ENCODE measurements at places on chromosomes 5 and 9.

DNA sequence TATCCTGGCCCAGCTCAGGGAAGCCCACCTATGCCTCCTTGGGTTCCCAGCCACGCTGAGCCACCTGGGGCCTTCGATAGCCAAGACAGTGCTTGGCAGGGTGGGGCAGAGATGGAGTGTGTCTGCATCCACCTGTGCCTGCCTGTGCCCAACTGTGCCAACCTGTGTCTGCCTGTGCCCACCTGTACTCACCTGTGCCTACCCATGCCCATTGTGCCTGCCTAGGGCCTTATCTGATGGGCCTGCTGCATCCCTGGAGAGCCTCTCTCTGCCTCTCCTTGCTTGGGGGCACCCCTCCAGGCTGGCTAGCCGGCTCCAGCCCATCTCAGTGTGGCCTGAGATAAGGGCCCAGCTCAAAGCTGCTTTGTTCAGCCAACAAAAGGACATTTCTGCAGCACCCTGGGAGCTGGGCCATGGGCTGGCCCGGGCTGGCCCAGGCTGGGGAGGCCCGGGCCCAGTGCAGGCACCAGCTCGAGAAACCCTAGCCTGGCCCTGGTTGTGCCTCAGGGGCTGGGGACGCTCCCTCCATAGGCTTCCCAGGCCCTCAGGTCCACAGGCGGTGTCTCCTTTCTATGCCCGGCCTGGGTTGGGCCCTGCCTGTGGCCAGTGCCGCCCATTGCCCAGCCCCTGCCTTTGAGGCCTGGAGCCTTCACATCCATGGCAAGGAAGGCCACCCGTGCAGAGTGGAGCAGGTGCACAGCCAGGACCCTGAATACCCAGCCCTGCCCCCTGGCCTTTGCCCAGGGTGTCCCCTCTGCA lies 37.3 kb upstream of the NOTCH1 start:
- DNase-seq: no peak

DNA sequence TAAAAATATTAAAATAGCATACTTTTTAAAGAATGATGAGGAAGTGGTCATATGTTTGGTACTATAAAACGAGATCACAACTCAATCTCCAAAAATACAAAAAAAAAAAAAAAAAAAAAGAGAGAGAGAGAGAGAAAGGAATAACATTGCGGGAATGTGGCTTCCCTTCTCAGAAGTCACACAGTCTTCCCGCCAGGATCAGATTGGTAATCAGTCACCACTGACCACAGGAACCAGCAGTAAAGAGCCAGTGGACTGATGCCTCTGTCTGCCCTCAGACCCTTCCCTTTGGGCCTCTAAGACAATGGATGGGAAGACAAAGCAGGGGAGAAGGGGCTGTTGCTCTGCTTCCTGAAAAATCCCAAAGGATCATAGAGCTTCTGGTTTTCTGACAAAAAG lies 104.9 kb downstream of the KLHL3 start:
- no peak for DNase-seq

DNA sequence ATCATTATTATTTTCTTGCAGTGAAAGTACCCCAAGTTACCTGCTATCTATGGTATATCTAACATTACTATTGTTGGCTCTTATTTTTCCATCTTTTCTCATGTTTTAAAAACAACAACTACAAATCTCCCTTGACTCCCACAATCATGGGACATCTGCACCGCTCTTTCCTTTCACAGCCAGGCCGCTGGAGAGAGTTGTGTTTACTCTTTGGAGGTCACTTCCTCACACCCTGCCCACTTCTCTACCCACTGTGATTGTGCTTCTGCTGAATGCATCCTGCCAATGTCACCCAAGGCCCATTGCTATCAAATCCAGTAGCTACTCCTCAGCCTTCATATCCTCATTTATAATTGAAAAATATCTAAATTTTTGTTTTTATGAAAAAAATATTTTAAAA lies 29.7 kb downstream of the SLC28A3 start:
- no peak for DNase-seq

DNA sequence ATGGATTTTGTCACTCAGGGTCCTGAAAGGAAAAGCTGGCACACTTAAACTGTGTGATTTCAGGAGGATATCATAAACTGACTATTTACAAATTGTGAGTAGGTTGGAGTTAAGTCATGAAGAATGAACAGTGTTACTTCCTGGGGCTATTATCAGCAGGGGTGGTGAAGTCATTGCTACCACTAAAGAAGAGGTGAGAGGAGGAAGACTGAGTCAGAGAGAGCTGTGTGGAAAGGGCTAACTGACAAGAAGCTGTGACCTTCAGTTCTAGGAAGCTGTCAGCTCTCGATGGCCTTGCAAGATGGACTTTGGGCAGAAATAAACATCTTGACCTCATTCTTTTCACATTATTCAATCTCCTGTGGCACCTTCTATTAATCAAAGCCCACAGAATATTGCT lies 72.3 kb upstream of the STARD4 start:
- peak; percentile 37 for DNase-seq

DNA sequence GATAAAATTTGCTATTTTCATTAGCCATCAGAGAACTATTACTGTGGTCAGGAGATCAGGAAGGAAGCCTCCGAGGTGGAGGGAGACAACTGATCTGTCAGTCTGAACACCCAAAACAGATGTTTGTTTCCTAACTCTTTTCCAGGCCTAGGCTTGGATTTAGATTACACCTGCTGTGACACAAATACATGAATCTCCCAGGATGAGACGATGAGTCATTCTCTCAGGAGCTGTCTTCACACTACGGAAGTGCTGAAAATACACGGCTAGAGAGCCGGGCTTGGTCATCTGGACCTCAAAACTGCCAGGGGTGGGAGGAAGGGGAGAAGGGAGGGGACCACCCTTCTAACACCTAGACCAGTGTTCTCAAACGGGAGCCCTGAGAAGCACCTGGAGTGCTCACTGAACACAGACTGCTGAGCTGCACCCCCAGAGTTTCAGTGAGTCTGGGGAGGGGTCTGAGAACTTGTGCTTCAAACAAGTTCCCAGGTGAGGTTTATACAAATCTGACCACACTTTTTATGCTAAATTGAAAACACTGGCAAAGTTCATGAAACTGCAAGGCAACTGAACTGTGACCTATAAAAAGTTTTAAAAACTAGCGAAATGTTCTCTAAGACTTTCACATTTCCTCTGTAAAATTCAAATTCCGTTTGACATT lies 80.3 kb upstream of the EQTN start:
- no peak for DNase-seq

DNA sequence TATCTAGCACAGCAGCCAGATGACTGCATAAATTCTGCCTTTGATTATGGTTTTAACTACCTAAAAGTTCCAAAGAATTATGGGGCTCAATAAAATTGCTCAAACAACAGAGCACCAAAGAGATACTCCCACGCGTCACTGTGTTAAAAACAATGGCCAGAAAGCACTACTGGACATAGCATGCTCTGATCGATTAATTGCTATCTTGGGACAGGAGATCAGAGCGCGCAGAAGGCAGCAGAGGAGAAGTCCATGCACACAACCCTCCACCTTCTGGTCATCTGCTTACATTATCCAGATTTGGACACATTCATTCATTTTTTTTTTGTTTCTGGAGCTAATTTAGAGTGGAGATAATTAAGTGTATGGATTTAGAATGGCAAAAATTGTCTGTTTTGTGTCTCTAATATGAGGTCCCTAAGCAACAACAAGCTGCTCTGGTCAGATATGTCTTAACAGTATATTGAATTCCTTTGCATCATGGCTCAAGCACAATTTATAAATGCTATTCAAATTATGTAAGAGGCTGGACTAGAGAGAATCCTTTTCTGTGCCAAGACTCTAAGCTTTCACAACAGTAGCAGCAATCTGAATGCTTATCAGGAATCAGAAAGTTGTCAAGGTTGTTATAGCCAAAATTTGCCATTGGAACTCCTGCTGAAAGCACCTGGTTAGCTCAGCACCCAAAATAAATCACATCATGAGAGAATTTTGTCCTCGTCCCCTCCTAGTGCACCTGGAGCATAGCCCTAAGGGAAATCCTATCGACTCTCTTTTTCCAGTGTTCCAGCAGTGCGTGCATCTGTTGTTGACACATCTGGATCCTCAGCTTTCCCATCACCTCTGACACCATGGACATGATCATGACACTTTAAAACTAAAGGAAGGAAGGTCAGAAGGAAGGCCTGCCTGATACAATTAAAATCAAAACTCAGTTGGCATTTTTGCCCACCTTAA lies 98.6 kb upstream of the HMHB1 start:
- DNase-seq: no peak

DNA sequence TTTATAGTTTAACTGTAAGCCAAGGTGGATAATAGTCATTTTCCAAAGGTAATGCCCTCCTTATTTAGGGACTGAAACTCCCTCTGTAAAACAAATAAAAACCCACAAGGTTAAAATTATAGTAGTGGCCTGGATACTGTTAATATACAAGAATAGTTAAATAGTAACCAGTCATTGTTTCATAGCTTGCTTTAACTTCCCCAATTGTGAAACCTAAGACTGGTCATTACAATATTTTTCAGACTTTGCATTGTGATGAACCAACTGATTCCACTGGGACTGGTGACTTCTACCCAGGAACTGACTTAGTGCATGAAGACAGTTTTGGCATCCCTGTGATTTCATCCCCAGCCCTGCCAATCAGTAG lies 162.6 kb downstream of the SMC2 start:
- no peak for DNase-seq

- no peak for DNase-seq
Observed at GRCh38 chr9:36173861-36174260, 4.7 kb downstream of the CCIN start.

- DNase-seq: no peak
Observed at GRCh38 chr9:114347675-114348074, 18.0 kb downstream of the ORM2 start.

Measured in RKO (cell line).